ENCODE measurements at places on chromosomes 12 and 14.

- no peak for DNase-seq
These were observed 10.7 kb upstream of the PPFIBP1 start for GRCh38 chr12:27513155-27513824.

- no peak for DNase-seq
These were observed 267.1 kb upstream of the PRKD1 start for GRCh38 chr14:30194741-30195148.

- DNase-seq = no peak
These were observed 94.0 kb downstream of the ESR2 start for GRCh38 chr14:64200170-64200569.

DNA sequence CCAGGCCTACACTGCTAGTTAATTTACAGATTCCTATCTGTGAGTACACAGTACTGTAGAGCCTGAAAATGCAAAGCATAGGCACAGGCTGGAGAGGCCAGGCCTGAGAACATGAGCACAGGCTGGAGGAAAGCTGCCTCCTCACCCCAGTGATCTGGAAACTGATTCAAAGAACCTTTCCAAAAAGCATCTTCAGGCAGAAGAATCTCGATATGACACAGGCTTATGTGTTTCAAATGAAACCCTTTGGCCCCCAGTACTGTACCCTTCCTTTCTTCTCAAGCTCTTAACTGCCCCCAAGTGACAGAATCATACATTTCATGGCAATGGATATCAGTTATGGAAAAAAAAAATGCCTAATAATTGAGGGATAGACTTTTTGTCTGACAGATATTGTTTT is 122.0 kb downstream of the KCNC2 start:
- no peak for DNase-seq

DNA sequence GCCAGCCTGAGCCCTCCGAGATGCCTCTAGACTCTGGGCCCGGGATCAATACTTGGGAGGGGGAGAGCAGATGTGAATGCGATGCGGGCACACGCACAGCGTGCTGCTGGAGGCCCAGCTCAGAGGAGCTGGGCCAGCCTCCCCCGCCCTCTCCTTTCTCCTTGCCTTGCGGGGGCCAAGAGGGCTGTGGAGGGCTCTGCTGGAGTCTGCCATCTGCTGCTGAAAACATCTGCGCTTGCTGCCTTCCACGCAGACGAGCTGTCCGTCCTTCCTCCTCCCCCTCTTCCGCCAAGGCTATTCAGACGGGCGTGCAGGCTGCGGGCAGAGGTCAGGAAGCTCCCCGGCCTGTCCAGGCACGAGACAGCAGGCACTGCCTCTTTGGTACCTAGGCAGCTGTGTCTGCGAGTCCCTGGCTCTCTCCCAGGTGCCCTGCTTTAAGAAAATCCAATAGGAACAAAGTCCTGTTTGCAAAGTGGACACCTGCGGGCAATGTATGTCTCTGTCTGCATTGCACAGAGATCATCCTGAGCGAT is 75.2 kb downstream of the SPRING1 start:
- no peak for DNase-seq

DNA sequence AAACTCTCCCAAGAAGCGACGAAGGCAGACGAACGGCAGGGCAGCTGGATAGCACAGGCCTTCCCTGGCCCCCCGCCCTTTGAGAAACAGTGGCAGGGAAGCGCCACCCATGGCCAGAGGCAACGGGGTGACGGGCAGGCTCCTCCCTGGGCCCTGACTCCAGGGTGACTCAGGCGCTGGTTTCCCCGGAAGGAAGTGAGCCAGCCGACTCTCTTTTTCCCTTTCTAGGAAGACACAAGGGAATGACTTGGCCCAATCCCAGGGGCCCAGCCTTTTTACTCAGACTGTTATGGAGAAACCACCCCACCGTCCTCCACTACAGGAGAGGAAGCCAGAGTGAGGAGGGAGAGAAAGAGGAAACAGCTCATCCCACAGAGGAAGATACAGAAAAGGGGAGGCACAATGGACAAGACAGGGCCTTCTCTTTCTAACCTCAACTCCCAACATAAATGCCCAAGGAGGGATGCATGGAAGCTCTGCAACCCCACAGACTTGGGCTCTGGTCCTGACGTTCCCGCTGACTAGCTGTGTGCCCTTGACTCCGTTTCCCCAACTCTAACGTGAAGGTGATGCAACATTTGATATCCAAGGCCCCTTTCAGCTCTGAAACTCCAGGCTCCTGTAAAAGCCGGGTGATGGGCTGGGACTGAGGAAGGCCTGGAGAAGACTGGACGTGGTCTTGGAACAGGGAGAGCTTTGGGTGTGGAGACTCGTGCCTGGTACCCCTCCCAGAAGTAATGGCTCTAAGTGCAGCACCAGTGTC is 27.9 kb downstream of the ACTN1 start:
- DNase-seq = no peak

- no peak for DNase-seq
These were observed 262.0 kb downstream of the MED13L start for GRCh38 chr12:116015525-116015924.

GRCh38 chr12:20593611-20594010 is 101.5 kb upstream of the SLCO1C1 start:
- DNase-seq = no peak

GRCh38 chr14:22319526-22320361 is 269.3 kb downstream of the DAD1 start:
- DNase-seq = no peak

- DNase-seq = no peak
These were observed 114.4 kb downstream of the ZFP36L1 start for GRCh38 chr14:68678471-68678870.

GRCh38 chr12:113202300-113203075 is 17.0 kb downstream of the RITA1 start:
- DNase-seq = no peak

- DNase-seq = no peak
These were observed 27.9 kb downstream of the TMCC3 start for GRCh38 chr12:94622475-94622874.

DNA sequence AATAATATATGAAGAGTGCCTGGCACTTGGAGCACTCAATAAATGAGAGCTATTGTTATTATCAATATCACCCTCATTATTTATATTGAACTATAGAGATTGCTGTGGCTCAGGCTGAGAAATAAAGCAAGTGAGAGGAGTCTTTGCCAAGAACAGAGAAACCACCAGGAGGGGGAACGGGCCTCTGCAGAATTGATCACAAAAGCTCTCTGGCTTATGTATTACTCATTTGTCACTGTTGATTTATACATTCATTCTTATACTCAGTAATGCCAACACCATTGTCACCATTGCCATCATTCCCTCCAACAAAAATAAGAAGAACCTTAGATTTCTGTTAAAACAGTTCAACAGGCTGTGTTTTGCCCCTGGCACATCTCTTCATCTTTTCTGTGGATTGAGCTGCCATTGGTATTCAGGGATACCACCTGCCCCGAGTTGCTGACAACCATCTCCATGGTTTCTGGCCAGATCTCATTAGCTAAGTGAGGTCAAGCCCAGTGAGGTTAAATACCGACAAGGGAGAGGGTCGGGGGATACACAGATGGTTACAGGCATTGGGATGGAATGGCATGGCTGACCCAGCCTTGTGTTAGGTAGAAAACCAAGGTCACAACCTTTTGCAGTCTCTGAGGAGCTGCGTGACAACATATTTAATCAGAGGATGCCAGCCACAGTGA is 21.8 kb upstream of the PCNX1 start:
- peak; percentile 59 for DNase-seq

DNA sequence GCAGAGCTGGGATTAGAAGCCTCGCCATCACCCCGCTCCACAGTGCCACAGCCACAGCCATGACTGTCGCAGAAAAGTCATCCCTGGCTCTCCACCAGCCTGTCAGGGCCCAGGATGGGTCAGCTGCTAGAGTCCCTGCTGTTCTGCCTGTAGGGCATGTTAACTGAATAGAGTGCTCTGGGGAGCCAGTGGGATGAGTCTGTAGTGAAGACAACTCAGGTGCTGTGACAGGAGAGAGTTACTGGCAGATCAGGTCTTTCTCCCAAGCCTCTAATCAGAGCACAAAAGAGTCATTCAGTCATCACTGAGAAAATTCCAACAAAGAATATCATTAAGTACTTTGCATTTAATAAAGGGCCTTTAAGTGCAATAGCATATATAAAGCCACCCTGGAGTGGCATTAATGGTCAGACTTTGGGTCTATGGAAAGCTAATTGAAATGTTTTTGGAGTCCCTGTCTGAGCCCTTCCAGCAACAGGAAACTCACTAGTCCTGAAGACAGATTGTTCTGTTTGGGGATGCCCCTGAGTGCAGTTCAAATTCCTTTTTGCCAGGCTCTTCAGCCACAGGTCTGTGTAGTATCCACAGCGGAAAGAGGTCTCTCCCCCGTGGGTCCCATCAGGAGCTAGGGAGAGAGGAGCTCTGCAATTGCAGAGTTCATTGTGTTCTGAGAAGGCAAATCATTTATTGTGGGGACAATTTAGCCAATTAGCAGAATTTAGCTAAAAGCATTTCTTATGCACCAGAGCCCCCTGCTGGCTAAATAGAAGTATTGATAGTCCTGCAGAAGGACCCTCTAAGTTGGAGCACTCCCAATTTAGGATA is 45.2 kb upstream of the C14orf132 start:
- peak; percentile 30 for DNase-seq

DNA sequence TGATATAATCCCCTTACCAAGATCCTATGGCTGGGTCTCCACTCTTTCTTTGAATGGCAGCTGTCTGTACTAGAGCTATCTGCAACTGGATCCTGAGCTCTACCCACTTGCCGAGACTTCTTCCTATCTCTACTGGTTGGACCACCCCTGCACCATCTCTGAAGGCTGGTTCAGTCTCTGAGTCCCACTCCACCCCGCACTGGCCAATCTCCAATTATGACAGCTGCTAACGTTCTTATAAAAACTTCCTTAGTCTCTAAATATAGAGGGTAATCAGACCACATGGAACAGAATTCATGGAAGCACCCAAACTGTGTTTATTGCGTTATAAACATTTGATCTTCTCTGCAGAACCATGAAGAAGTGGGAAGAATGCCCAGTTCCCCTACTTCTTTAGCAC is 186.6 kb upstream of the EEA1 start:
- DNase-seq = no peak

DNA sequence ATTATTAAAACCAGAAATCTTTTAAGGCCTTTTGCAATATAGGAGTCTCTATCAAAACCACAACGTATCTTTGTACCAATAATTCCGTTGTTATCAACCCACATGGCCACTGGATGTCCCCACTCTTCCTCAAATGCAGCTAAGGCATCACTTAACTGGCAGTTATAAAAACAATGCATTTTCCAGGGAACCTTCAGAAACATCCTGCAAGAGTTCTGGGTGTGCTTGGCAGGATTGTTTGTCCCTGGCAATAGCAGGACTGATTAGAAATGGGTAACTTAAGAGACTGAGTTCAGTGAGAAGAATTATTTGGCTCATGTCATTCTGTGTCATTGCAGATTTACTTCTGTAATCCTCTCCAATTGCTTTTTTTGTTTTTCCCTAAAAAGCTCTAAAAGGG is 112.0 kb downstream of the SLC15A5 start:
- no peak for DNase-seq

GRCh38 chr12:71594214-71594948 is 69.3 kb downstream of the ZFC3H1 start:
- no peak for DNase-seq

DNA sequence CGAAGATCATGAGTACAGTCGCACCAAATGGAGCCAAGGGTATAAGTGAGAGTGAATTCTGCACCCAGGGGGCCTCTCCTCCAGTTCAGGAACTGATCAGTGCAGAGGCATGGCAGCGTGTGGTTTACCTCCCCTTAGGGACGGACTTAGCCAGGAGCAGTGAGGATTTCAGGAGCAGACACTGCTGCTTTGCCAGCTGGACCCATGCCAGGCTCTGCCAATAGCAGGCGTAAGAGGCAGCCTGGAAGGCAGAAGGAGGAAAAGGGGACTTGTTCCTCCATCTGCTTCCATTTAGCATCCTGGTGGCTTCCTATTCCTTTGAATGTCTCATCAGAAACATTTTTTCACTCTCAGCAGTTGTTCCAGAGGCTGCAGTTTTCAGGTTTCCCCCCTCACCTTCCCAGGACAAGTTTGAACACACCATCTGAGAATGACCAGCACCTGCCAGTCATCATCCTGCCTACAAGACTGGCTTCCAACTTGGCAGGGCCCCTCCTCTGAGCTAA is 137.0 kb upstream of the LMNTD1 start:
- DNase-seq = no peak

- peak; percentile 7 for DNase-seq
These were observed 916 bp upstream of the CHPT1 start for GRCh38 chr12:101696251-101697196.

GRCh38 chr14:78308079-78308478 is 137.9 kb downstream of the NRXN3 start:
- DNase-seq = no peak

DNA sequence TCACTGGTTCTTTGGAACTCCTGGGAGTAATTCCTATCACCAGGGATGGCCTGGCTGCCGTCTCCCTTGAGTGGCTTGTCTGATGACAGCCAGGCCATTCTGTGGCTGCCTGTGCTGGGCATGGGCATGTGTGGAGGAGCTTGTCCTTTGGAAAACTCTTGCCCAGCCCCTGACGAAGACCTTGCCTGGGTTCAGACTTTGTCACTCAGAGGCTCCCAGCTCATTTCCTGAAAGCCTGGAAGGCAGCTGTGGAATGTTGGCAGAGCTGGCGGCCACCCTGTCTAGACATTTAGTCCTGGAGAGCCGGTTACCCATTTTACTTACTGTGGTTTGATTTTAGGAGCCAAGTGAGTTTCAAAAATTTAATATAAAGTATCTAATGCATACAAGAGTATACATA is 34.0 kb downstream of the TUNAR start:
- DNase-seq = no peak

- no peak for DNase-seq
These were observed 5.9 kb upstream of the ANAPC5 start for GRCh38 chr12:121358073-121358472.

- DNase-seq = no peak
These were observed 553.1 kb downstream of the DIO2 start for GRCh38 chr14:79658221-79658620.

- no peak for DNase-seq
These were observed 22.1 kb downstream of the MYO1H start for GRCh38 chr12:109369831-109370230.

GRCh38 chr12:54372113-54372806 is 8.0 kb upstream of the GPR84 start:
- DNase-seq = no peak

DNA sequence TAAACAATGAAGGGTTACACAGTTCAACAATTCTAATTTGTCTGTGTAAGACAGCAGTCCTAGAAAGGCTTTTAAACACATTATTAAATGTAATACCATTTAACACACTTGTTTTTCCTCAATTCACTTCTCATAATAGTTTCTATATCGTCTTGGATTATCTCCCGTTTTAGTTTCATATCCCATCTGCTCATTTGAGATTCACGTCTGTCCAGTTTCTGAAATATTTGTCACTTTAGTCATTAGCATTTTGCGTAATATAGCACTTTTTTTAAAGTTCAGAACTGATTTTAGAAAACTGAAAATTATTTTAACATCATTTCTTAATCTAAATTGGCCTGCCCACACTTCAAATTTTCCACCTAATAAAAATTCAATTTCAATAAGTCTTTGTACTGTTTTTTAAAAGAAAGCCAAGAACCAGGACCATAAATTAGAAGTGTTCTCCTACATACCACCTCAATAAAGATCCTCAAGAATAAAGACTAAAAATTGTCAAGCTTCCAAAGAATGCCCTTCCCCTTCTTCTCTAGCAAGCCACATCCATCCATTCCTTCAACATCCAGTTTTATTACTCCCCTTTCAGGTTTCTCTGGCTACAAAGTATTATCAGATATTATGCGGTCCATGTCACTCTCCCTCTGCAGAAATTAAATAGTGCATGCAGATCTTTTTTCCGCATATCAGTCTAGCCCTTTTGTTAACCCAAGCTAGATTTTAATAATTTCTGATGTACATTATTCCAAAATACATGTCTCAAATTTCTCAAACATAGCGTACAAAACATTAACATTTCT is 11.9 kb downstream of the MED13L start:
- no peak for DNase-seq
